Cardiac septum (tissue), 1 donor: ENCODE measurements at places on chromosomes 13 and 19. TPM values are rescaled to one million over a fixed set of nuclear protein-coding genes. Genes with fewer than 3 reads are reported as not detected.

The PROZ gene
- total RNA-seq = not detected

The MYO9B gene
- total RNA-seq = 35.6 TPM

The KCNRG gene
- not detected for total RNA-seq

The ICAM3 gene
- 14.4 TPM for total RNA-seq

The FOXA3 gene
- not detected for total RNA-seq

The IGFL1 gene
- not detected for total RNA-seq

The MEDAG gene
- 11.7 TPM for total RNA-seq

The ZIC5 gene
- total RNA-seq = 0.05 TPM

- peak; percentile 88 for DNase-seq
Observed at GRCh38 chr19:56066152-56067023, 54.7 kb downstream of the ZNF787 start.

DNA sequence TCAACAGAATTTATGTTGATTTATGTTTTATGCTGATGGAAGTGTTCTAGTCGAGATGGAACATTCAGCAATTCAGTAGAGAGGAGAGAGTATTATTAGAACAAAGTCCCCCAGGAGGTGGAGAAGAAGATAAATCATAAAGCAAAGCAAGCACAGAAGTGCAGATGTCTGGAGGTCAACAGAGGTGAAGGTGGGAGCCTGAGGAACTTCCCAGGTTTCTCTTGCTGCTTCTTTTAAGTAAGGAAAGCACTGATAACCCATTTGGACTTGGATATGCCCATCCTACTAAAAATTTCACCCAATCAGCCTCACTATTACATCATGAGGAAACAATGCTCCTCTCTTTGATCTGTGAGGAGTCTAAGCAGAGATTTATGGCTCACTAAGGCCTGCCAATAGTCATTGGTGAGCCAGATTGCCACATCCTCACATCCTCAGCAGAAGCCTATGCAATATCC lies 98.8 kb downstream of the EPSTI1 start:
- DNase-seq = no peak

- DNase-seq = no peak
Observed at GRCh38 chr19:17687857-17688784, at the start of gene UNC13A. Gene UNC13A (minus strand): TSS chr19:17688354. CDS start chr19:17688199, 155 bp downstream.

- no peak for DNase-seq
Observed at GRCh38 chr13:20702530-20702914, 977 bp upstream of the IL17D start.

- no peak for DNase-seq
Observed at GRCh38 chr13:101951114-101951513, 450.7 kb downstream of the FGF14 start.

DNA sequence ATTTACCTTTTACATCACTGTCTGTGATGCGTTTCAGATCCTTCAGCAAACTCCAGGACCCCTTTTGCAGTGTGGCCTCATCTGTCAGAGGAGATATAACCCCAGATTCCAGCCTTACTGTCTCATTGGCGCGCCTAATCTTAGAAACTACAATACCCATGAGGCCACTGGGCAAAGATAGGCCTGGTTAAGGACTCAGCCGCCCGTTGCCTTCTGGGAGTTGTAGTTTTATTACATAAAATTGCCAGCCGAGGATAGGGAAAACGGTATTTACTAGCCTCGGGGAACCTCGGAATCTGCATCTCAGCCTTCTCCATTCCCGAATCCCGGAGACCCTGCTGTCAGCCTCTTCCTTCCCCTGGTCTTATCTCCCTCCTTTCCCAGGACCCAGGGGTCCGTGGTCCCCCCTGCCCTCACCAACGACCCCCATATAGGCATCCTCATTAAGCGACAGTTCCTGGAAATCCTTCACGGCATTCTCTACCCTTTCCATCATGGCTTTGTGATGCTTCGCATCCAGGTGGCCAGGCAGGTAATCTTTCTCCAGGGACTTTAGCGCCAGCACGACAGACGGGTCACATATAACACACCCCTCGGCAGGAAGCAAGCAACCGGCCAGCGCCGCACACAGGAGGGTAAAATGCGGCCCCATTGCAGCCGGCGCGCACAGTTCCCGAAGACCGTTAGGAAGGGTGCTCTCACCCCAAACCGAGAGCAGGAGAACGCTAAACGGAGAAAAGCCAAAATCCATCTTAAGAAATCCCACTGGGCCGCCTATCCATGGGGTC lies 1.3 kb downstream of the IZUMO1 start:
- DNase-seq = no peak

GRCh38 chr19:38952395-38953165 lies 21.8 kb downstream of the MRPS12 start:
- no peak for DNase-seq

DNA sequence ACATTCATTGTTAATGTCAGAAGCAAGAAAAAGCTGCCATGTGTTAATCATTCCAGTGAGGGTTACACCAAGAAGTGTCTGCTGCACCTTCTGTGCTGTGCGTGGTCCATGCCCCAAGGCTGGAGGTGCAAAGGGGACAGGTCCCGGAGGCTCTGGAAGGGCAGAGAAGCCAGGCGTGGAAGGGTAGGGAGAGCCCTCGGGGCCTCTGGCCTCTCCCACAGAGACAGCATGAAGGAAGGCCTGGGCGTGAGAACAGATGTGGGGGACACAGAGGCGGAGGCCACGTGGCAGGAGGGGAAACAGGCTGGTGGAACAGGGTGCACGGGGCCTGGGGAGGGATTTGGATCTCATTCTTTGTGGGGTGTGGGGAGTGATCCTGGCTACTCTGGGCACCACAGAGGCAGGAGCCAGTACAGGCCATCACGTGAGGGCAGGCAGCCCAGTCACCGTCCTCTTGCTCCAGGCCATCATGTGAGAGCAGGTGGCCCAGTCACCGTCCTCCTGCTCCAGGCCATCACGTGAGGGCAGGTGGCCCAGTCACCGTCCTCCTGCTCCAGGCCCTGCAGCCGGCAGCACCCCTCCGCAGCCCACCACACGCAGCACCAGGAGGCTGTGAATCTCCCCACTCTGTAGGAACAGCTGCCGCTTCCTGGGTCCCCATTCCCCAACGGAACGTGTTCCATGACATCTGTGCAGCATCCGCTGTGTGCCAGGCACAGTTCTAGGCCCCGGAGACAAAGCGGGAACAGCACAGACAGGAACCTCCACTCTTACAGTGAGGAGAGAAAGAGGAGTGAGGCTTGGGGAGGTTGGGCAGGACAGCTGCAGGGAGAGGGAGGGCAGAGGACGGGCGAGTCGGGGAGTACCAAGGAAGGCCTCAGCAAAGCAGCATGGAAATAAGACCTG lies 10.2 kb upstream of the F7 start:
- DNase-seq = no peak

- no peak for DNase-seq
Observed at GRCh38 chr13:67130444-67130843, 99.7 kb downstream of the PCDH9 start.

GRCh38 chr19:34075661-34076091 lies 96.6 kb upstream of the LSM14A start:
- DNase-seq = no peak

GRCh38 chr13:42155251-42155650 lies 106.8 kb downstream of the DGKH start:
- no peak for DNase-seq

- DNase-seq = no peak
Observed at GRCh38 chr19:7985481-7985911, 19.9 kb downstream of the ELAVL1 start.

- DNase-seq = no peak
Observed at GRCh38 chr13:113169277-113170272, 11.1 kb downstream of the PROZ start.

- DNase-seq = no peak
Observed at GRCh38 chr19:40210889-40211288, 7.3 kb downstream of the TTC9B start.

DNA sequence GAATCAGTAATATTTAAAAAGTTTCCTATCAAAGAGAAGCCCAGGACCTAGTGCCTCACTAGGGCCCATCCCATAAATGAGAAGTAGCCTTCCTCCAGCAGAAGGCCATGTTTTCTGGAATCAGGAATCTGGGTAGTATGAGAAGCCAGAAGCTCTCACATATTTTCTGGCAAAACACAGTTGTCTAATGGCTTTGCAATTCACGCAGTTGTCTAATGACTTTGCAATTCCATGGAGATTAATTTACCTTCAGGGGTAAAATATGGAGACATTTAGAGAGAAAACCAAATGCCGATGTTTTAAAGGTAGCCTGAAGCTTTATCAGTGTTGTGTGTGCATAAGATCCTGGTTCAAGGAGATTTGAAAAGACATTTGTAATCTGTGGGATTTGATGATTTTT lies 29.8 kb upstream of the SIAH3 start:
- no peak for DNase-seq

GRCh38 chr13:50476577-50477285 lies 366.8 kb downstream of the DLEU7 start:
- DNase-seq = no peak

DNA sequence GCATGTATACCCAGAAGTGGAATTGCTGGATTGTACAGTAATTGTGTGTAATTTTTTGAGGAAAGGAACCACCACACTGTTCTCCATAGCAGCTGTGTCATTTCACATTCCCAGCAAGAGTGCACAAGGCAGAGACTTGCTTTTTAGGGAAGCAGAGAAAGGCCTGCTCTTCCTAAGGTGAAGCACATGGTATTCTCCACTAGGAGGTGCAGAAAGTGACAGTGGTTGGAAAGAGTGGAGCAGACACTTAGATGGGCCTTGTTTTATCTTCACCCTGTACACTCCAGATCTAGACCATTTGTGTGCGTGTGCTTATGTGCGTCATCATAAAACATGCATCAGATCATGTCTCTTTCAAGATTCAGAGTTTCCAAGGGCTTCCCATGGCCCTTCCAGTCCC lies 35.0 kb downstream of the FAM124A start:
- DNase-seq = no peak

- DNase-seq = no peak
Observed at GRCh38 chr19:45682908-45683307, 8.8 kb downstream of the SNRPD2 start.
